ENCODE measurements at places on chromosomes 4 and X.

DNA sequence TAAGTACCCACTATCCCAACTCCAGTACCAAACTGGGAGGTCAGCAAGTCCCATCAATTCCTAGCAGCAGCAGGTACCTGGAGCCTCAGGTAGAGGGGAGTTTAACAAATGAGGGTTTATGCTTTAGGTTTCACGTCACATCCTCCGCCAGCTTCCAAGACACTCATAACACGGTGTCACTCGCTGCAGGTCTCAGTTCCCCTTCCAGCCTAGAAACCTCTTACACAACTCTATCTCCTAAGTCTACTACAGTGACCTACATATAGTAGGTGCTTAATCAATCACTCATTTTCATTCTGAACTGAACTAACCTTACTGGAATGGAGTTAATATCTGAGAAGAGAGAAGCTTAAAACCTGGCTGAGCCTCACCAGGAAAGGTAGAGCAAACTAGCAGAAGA is 96.0 kb downstream of the EFHC2 start:
- DNase-seq: no peak
- H3K27ac ChIP-seq: no peak overlapping the region
- no peaks in the 10 kb centered on the region for H3K36me3 ChIP-seq
- no peaks in the 10 kb centered on the region for H3K4me1 ChIP-seq
- no peaks in the 10 kb centered on the region for H3K27me3 ChIP-seq
- no peak overlapping the region for H3K4me3 ChIP-seq

DNA sequence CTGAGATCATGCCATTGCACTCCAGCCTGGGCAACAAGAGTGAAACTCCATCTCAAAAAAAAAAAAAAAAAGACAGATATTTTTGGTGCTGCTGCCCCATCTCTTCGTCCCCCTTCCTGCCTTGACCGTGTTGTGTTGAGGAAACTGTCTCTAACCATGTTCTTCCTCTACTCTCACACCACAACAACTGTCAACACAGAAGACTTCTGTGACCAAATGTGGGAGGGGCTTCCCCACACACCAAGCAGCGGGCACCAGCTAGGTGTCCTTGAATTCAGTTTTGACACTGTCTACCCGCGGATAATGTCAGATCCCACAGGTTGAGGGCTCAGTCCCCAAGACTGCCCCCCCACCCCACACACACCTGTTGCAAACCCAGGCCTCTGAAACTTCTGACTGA is 104.7 kb upstream of the BCOR start:
- DNase-seq: no peak
- H3K4me1 ChIP-seq: no peaks in the 10 kb centered on the region
- no peak overlapping the region for H3K27ac ChIP-seq
- H3K4me3 ChIP-seq: no peak overlapping the region
- H3K36me3 ChIP-seq: no peaks in the 10 kb centered on the region

DNA sequence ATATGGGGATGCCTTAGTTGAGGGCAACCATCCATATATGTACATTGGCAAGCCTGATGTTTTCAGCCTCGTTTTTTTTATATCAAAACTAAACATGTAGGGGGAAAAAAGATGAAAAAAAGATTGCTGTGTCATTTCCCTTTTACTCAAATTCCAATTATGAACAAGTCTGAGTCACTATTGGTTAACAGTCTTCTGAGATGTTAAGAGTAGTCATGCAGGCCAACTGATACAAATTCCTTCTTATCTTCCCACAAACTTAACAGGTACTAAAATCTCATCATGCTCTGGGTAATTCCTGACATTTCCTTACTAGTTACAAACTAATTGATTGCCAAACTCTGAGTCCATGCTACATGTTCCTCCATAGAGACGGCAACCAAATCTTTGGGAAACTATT is 222.1 kb downstream of the FRMPD4 start:
- no peaks in the 10 kb centered on the region for H3K4me1 ChIP-seq
- no peak overlapping the region for H3K4me3 ChIP-seq
- no peak for DNase-seq

DNA sequence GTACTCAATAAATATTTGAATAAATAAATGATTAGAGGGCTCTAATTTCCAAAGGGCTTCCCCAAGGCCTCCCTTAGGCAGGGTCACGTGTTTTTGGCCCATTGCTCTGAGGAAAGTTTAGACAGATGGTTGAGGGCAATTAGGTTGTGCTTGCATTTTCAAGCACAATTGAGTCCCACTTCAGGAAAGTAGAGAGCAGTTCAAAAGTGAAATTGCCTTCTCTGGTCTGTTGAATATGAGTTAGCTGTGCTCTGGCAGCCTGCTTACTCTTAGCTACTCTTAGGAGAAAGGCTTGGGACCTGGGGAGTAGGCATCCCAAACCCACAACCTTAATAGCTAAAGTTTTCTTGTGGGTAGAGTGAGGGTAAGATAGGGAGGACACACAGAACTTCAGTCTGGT is 9.0 kb upstream of the DRP2 start:
- no peaks in the 10 kb centered on the region for H3K36me3 ChIP-seq
- DNase-seq: no peak
- no peak overlapping the region for H3K27ac ChIP-seq
- no peak overlapping the region for H3K4me3 ChIP-seq
- H3K27me3 ChIP-seq: no peaks in the 10 kb centered on the region

DNA sequence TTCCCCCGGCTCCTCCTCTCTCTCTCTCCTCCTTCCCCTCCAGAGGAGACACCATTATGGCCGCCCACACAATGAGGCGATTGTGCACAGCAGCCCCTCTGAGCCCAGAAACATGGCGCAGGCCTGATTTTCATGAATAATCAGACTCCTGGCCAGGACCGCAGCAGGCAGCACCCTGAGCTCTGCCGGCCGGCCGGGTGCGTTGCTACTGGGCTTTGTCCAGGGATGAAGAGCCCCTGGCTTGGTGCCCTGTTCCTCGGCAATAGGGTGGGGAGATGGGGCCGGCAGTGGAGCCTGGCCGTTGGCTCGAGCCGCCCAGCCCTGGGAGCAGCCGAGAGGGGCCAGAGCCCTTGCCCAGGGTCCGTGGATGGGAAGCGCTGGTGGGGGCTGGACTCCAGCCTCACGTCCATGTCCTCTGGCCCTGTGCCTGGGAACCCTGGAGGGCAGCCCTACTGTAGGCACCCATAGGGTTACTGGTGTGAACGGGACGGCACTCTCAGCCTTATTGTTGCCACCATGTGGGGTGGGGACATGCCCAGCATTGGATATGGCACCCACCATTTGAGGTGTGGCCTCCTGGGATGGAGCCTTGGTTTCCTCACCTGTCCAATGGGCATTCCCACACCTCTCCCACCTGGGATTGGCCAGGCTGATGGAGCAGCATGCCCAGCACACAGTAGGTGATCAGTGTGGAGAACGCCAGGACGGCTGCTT is 103.0 kb downstream of the SORCS2 start:
- DNase-seq: no peak
- no peak overlapping the region for H3K4me3 ChIP-seq
- no peaks in the 10 kb centered on the region for H3K36me3 ChIP-seq
- peaks cover 10% of the 10 kb centered on the region for H3K4me1 ChIP-seq

DNA sequence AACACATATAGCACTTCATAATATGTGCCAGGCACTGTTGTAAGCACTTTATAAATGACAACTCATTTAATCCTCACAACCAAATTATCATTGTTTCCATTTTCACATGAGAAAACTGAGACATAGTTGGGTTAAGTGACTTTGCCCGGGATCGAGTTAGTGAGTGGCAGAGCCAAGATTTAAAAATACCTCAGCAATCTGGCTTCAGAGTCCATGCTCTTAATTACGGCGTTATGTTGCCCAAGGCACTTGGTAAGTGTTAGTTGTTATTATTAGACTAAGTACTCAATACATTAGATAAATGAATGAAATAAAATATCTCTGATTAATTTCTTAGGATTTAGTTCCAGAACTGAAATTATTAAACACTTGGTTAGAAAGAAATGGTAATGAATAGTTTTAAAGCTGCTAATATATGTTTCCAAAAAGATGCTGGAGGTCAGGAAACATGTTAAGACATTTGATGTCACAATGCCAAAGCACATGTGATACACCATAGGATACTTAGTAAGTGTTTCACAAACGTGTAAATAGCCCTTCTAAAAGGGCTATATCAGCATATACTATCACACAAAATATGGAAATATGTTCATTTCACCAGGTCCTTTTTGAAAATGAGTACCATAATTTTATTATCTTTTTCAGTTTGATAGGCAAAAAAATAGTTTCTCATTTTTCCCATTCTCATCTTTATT is 301.9 kb downstream of the GPAT3 start:
- H3K4me3 ChIP-seq: no peak overlapping the region
- no peaks in the 10 kb centered on the region for H3K27me3 ChIP-seq
- no peaks in the 10 kb centered on the region for H3K4me1 ChIP-seq
- DNase-seq: no peak
- no peaks in the 10 kb centered on the region for H3K36me3 ChIP-seq

DNA sequence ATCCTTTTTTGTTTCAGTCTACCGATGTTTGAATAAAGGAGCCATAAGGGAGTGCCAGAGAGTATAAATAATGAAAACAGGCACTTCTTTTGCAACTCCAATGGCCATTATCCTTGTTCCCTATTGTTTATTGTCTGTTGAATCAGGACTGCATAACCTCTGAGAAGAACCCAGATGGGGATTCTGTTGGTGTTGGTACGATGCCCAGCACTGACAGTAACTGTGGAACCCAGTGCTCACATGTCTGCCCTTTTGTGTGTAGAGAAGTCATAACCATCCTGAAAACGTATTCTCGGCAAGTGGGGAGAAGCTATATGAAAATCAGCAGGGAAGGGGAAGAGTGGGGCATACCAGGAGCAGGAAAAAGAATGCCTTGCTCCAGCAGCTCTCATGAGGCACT is 195.1 kb upstream of the EDNRA start:
- H3K27ac ChIP-seq: no peak overlapping the region
- H3K4me1 ChIP-seq: no peaks in the 10 kb centered on the region
- no peaks in the 10 kb centered on the region for H3K27me3 ChIP-seq

DNA sequence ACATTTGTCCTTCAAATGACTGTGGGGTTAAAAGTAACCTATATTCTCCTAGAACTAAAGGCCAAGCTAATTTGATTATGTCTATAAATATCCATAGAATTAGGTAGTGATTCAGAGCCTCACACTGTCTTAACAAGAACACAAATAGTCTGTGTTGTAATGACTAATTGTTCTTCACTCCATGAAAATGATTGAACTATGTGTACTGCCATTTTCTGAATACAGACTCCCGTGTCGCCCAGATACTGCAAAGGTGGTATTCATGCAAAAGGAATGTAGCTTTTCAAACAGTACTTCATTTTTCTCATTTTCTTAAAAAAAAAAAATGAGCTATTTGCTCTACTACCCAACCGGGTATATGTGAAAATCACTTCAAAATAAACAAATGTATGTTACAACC is 11.3 kb upstream of the PHKA2 start:
- no peak for DNase-seq
- no peaks in the 10 kb centered on the region for H3K36me3 ChIP-seq
- H3K4me1 ChIP-seq: no peaks in the 10 kb centered on the region
- H3K27ac ChIP-seq: no peak overlapping the region

DNA sequence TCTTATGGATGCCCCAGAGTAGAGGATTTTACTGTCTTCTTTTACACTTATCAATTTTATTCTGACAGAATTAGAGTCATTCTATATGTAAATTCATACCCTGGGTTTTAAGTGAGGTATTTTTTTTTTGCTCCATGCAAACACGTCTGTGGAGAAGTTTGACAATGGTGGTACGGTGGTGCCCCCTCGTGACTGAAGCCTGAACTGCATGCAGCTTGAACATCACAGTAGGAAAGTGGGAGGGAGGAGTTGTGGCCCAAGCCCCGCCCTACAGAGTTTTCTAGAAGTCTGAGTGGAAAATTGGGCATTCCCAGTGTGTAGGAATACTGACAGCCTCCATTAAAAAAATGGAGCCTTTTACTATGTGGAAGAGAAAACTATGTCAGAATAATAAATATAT is 73.3 kb upstream of the RAB40AL start:
- no peaks in the 10 kb centered on the region for H3K4me1 ChIP-seq
- H3K4me3 ChIP-seq: no peak overlapping the region
- H3K27ac ChIP-seq: no peak overlapping the region
- peaks cover 4% of the 10 kb centered on the region for H3K36me3 ChIP-seq
- DNase-seq: peak; percentile 89
- H3K27me3 ChIP-seq: no peaks in the 10 kb centered on the region

GRCh38 chrX:51148848-51149247 is 183.8 kb upstream of the NUDT10 start:
- no peaks in the 10 kb centered on the region for H3K4me1 ChIP-seq
- H3K4me3 ChIP-seq: no peak overlapping the region
- H3K27me3 ChIP-seq: no peaks in the 10 kb centered on the region
- DNase-seq: no peak

DNA sequence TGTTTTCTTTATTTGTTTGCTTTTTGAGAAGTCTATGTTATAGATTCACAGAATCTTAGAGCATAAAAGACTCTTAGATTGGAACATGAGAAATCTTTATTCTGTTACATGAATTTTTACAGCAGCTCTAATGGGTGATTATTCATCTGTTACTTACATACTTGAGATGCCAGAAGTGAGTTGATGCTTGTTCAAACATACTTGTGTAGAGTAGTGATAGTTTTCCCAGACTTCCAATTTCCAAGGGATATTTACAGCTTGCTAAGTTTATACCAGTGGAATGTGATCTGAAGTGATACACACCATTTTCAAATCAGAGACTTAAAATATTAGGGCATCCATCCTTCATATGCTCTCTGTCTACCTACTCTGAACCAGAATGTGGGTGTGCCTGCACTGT is 252.9 kb upstream of the SMIM31 start:
- H3K27ac ChIP-seq: no peak overlapping the region
- H3K4me1 ChIP-seq: no peaks in the 10 kb centered on the region
- DNase-seq: no peak
- H3K36me3 ChIP-seq: no peaks in the 10 kb centered on the region
- H3K27me3 ChIP-seq: no peaks in the 10 kb centered on the region

DNA sequence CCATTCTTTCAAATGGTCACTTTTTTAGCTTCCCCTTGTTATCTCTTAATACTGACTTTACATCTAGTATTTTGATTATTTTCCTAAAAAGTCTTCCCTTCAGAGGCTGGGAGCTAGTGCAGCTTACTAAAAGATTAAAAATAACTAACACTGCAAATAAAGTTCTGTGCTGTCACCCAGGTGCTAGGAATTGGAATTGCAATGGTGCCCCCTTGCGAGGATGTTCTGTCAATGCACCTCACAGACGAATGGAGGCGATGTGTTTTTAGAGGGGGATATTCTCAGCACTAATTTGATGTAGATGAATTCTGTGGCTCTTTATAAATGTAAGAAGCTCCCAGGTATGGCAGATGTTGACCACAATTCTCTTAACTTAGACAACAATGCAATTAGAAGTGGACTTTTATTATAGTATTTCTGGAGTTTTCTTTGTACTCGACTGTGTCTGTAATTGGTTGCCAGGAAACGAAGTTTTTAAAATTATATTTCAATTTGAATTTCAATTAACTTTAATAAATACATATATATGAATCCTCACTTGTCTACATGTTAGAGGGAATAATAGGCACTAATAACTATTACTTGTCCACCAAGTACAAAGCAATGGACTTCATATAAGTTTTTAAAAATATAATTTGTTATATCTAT is 22.0 kb upstream of the SMIM31 start:
- H3K36me3 ChIP-seq: no peaks in the 10 kb centered on the region
- no peak overlapping the region for H3K4me3 ChIP-seq

GRCh38 chr4:6820695-6821094 is 38.2 kb downstream of the KIAA0232 start:
- H3K27me3 ChIP-seq: no peaks in the 10 kb centered on the region
- H3K4me1 ChIP-seq: no peaks in the 10 kb centered on the region
- no peak for DNase-seq
- H3K4me3 ChIP-seq: no peak overlapping the region
- no peak overlapping the region for H3K27ac ChIP-seq
- peaks cover 12% of the 10 kb centered on the region for H3K36me3 ChIP-seq

All from suprapubic skin (tissue), 4 donors.